ENCODE measurements at places on chromosomes 5 and 9. TPM values are rescaled to one million over a fixed set of nuclear protein-coding genes. Genes with fewer than 3 reads are reported as not detected.

Gene ADAMTS16
- not detected for total RNA-seq

Gene RGS7BP
- not detected for total RNA-seq

Gene PCDHGC4
- not detected for total RNA-seq

GRCh38 chr5:91188755-91189154 is 194.4 kb downstream of the ARRDC3 start:
- no peak for DNase-seq
- H3K27ac ChIP-seq: no peak overlapping the region
- H3K4me3 ChIP-seq: no peak overlapping the region
- H3K27me3 ChIP-seq: peaks cover 22% of the 10 kb centered on the region

- H3K36me3 ChIP-seq: no peaks in the 10 kb centered on the region
- H3K4me3 ChIP-seq: no peak overlapping the region
- DNase-seq: no peak
- no peak overlapping the region for H3K27ac ChIP-seq
These were observed 137.1 kb downstream of the KCTD16 start for GRCh38 chr5:144307736-144308135.

GRCh38 chr9:128254362-128254761 is 21.4 kb downstream of the GOLGA2 start:
- peaks cover 9% of the 10 kb centered on the region for H3K36me3 ChIP-seq
- H3K4me3 ChIP-seq: no peak overlapping the region
- DNase-seq: no peak
- H3K27ac ChIP-seq: no peak overlapping the region
- no peaks in the 10 kb centered on the region for H3K27me3 ChIP-seq

DNA sequence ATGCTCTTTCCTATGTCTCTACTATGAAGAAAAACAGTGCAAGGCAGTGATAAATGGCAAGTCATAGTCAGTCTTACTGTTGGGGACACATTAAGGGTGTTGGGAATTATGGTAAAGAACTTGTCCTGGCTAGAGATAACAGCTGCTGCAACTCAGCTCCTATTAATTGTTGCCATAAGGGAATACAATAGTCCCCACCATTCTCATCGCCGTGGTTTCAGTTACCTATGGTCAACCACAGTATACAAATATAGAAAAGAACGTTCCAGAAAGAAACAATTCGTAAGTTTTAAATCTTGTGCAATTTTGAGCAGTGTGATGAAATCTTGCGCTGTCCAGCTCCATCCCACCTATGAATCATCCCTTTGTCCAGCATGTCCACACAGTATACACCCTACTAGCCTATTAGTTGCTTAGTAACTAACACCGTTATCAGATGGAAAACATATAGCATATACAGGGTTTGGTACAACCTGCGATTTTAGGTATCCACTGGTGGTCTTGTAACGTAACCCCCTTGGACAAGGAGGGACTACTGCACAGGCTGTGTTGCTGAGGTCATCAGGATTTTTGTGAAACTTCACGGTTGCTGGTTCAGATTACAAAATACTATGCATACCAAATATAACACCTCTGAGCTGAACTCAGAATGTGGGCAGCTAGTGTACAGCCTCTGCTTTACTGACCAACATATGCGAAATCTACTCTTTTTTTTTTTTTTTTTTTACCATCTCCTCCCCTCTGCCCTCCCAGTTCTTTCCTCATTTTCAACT is 53.5 kb downstream of the ZFR start:
- H3K4me1 ChIP-seq: no peaks in the 10 kb centered on the region
- H3K27me3 ChIP-seq: no peaks in the 10 kb centered on the region
- no peak for DNase-seq

DNA sequence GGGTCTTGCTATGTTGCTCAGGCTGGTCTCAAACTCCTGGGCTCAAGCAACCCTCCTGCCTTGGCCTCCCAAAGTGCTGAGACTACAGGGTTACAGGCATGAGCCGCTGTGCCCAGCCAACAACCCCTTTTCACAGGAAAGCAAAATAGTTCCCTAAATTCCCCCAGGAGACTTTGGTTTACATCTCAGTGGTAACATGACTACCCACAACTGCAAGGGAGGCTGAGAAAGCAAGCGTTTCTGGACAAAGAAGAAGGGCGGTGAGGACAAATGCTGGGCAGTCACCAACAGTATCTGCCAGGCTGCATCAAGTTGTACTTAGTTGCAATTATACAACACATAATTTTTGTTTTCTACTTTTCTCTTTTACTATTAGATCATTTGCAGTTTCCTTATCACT is 7.4 kb upstream of the ADGRD2 start:
- no peaks in the 10 kb centered on the region for H3K36me3 ChIP-seq
- H3K4me3 ChIP-seq: no peak overlapping the region
- H3K27me3 ChIP-seq: peaks cover 36% of the 10 kb centered on the region
- no peaks in the 10 kb centered on the region for H3K4me1 ChIP-seq
- H3K27ac ChIP-seq: no peak overlapping the region

DNA sequence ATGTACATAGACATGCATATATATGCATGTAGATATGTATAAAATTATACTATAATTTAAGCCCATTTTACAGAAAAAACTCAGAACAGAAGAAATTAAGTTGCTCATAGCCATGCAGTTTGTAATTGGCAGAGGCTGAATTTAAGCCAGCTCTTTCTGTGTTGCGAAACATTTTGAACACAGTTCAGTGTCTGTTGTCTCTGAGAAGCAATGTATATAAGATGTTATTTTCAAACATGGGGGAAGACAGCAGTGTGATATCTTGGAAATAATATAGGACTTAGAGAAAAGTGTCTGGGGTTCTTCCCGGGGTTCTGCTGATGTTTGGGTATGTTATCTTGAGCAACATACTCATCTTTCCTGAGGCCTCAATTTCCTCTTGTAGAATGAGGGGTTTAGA is 37.6 kb downstream of the SVEP1 start:
- no peak overlapping the region for H3K4me3 ChIP-seq
- H3K4me1 ChIP-seq: no peaks in the 10 kb centered on the region
- H3K27me3 ChIP-seq: no peaks in the 10 kb centered on the region
- no peak for DNase-seq
- H3K27ac ChIP-seq: no peak overlapping the region
